ENCODE measurements at places on chromosomes 2 and 18. TPM values are rescaled to one million over a fixed set of nuclear protein-coding genes. Genes with fewer than 3 reads are reported as not detected.

- H3K4me3 ChIP-seq = no peak overlapping the region
- DNase-seq = no peak
- H3K4me1 ChIP-seq = no peaks in the 10 kb centered on the region
- no peaks in the 10 kb centered on the region for H3K36me3 ChIP-seq
These were observed 254.2 kb downstream of the RIT2 start for GRCh38 chr18:42861271-42861670.

DNA sequence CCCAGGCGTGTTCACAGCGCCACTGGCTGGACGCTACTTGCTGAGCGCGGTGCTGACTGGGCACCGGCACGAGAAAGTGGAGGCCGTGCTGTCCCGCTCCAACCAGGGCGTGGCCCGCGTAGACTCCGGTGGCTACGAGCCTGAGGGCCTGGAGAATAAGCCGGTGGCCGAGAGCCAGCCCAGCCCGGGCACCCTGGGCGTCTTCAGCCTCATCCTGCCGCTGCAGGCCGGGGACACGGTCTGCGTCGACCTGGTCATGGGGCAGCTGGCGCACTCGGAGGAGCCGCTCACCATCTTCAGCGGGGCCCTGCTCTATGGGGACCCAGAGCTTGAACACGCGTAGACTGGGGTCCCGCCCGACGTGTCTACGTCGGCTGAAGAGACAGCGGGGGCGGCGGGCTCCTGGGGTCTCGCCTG, 891 bp upstream of the KHK start:
- peak overlapping the region; percentile 87 for H3K4me3 ChIP-seq
- peak; percentile 65 for DNase-seq
- no peak overlapping the region for H3K27ac ChIP-seq

DNA sequence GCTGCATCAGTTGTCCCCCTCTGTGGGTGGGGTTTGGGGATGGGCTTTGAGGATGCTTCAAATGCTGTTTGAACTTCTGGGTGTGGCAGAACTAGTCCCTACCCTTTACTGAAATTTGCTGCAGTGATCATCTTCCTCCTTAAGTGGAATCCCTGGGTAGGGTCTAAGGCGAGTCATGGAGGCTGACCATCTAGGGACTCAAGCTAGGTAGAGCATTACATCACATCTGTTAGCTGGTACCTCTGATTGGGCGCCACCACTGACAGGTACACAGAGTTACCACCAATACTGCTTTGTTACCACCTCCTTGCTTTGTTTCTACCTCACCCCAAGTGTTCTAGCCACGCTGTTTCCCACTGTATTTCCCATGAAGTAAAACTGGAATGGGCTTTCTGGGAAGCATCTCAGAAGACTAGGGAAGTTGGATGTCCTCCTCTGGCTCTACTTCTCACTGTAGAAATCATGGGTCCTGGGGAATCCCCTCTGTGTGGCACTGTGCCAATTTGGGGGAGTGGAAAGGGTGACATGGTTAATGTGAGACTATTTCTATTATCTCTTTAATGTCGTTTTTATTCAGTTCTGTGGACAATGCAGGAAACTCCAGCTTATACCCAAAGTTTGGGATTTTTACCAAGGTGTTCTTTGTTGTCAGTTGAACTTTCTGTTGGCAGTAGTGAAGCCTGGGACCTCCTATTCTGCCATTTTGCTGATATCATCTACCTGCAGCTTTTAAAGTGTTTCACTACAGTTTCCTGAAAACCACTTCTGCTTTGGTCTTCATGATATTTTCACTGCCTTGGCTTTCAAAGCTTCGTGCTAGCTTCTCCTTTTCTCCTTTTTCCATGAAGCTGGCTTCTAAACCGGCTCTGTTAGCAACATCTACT, 14.5 kb upstream of the SULT1C4 start:
- H3K36me3 ChIP-seq = no peaks in the 10 kb centered on the region
- no peak overlapping the region for H3K4me3 ChIP-seq
- H3K27me3 ChIP-seq = no peaks in the 10 kb centered on the region
- H3K4me1 ChIP-seq = no peaks in the 10 kb centered on the region
- H3K27ac ChIP-seq = no peak overlapping the region

COL4A3 gene
- polyA plus RNA-seq = 1.3 TPM
